ENCODE measurements at places on chromosomes 3 and 15.

DNA sequence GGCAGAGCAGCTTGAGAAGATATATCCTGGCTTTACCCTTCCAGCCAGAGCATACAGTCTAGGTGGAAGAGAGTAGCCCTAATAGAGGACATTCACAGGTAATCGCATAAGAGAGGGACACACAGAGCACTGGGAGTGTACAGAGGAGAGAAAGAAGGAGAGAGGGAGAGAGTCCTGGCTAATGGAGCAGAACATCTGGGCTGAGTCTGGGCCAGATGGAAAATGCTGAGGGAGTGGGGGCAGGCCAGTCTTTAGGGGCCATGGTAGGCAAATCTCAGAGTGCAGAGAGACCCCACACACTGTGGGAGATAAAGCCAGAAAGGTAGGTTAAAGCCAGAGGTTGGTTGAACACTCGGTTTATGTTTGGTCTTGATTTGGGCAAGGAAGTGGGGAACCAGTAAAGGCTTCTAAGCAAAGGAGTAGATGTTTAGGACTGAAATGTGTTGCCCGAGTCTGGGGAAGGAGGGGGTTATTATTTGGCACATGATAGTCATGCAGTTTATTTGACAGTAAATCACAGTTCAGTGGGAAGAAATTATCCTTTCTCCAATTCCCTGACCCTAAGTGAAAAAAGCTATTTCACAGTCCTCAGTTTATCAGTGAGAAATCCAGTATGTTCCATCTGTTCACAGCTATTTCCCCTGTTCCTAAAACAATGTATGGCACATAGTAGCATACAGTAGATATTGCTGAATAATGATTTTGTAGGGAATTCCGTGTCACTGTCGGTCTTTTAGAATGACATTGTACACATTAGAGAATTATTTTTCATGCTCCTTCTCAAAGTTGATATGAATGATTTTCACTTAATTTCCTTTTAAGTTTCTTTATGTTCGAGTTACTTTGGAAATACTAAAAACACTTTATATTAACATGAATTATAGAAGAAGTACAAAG, 45.7 kb downstream of the PDHB start:
- no peak for DNase-seq

DNA sequence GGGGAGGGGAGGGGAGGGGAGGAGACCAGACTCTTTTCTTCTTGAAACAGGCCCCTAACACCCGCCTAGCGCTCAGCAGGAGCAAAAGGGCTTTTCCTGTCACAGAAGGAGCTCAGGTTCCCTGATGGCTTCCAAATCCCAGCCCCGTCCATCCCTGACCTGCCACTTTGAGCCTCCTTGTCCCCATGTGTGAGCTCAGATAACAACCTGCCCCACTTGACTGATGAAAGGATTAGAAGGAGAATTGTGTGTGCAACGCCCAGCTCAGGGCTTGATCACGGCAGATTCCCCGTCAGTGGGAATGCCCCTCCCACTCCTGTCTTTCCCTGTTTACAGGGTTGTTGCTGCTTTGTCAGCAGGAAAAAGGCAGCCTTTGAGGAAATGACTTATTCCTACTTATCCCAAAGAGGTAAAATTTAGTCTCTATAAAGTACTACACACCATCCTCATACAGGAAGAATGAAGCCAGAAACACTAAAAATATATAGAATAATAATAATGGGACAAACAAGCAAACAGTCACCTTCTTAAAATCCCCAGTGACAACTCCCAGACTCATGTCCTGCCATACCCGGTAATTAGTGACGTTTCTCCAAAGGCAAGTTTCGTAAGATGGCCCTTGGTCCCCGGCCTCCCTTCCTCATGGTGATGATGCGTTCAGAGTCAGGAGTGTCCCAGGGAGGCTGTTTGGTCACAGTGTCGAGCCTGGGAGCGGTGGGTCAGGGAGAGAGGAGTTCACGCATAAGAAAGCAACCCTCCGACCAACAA, 6.1 kb upstream of the LRRC15 start:
- no peak for DNase-seq

GRCh38 chr3:176037636-176038035, 1159.6 kb downstream of the TBL1XR1 start:
- no peak for DNase-seq

DNA sequence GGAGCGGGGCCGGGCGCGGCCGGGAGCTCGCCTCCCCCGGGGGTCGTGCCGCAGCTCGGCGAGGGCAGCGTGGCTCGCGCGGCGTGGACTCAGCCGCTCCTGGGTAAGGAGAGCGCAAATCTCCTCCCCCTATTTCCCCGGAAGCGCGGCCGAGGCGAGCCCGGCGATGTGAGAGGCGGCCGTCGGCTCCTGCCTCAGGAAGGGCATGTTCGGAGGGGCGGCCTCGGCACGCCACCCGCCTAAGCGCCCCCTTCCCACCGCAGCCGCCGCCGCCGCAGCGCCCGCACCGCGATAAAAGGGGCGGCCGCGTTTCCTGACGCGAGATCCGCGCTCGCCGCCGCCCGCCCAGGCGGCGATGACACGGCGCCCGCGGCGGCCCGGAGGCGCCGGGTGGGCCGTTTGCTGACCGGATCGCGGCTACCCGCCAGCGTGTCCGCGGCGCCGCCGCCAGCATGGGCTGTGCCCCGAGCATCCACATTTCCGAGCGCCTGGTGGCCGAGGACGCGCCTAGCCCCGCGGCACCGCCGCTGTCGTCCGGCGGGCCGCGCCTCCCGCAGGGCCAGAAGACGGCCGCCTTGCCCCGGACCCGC, at the start of gene PDE8A:
PDE8A (plus strand) TSS at position 146 of the 590 bp plus-strand sequence; CDS start at position 453, 307 bp downstream.
- DNase-seq: no peak

DNA sequence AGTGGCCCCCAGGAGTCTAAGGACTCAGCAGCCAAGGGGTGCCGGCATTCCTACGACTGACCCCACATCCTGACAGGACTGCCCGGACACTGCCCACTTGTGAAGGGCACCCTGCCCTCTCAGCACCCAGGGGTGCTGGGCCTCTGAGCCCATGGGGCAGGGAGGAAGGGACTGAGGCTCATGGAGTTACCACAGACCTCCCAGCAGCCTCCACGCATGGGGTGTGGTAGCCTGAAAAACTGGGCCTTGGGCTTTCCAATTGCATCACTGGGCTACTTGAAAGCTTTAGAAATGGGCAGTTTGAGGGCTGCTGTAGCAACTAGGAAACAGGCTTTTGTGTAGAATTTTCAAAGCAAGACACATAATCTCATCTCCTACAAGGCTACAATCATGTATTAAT, 13.2 kb downstream of the TKT start:
- no peak for DNase-seq

GRCh38 chr15:74269362-74270035, 33.4 kb downstream of the CCDC33 start:
- DNase-seq: no peak

- no peak for DNase-seq
These were observed 410.3 kb downstream of the AGBL1 start for GRCh38 chr15:86489981-86490380.

GRCh38 chr15:67841513-67841762, 1.6 kb upstream of the RNU6-1 start:
- no peak for DNase-seq

DNA sequence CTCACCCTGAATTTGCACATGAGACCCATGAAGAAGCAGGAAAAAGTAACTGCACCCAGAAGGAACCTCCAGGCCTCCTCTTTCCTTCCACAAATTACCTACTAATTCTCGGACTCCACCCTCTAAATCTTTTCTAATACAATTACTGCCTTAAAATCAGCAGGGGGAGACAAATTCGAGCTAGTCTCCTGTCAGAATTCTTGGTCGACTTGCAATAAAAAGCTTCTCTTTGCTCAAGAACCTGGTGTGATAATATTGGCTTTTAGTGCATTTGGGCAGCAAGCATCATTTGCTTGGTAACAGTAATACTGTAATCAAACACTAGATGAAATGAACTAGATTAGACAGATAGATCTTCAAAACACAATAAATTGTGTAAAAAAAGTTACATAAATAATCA, 281.9 kb downstream of the RAP2B start:
- peak; percentile 28 for DNase-seq

DNA sequence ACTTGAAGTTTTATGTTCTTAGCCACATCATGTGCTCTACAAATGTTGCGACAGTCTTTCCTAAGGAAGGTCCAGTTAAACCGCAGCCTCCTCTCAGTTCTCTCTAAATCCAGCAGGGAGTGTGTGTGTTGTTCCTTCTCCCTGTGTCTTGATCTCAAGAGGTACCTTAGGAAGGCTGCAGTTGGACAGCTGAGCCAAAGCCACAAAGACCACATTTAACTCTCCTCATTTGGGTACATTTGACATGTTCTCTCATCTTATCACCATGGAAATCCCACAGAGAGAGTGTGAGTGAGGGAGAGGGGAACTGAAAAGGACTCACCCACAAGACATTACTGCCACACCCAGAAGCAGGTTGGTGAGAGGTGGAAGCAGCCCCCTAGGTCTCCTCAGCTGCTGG, 79.5 kb downstream of the CD200R1L start:
- peak; percentile 77 for DNase-seq

DNA sequence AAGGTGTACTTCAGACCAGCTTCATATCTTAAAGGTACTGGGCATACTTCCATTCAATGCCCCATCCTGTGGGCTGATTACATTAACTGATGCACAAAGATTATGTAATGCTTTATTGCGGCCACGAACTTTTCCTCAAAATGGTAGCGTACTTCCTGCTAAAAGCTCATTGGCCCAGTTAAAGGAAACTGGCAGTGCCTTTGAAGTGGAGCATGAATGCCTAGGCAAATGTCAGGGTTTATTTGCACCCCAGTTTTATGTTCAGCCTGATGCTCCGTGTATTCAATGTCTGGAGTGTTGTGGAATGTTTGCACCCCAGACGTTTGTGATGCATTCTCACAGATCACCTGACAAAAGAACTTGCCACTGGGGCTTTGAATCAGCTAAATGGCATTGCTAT, 3.4 kb downstream of the SKIL start:
- DNase-seq: no peak

GRCh38 chr15:33852094-33852493, 116.2 kb upstream of the CHRM5 start:
- no peak for DNase-seq

GRCh38 chr15:52406601-52407000, 111.0 kb upstream of the MYO5C start:
- DNase-seq: no peak

DNA sequence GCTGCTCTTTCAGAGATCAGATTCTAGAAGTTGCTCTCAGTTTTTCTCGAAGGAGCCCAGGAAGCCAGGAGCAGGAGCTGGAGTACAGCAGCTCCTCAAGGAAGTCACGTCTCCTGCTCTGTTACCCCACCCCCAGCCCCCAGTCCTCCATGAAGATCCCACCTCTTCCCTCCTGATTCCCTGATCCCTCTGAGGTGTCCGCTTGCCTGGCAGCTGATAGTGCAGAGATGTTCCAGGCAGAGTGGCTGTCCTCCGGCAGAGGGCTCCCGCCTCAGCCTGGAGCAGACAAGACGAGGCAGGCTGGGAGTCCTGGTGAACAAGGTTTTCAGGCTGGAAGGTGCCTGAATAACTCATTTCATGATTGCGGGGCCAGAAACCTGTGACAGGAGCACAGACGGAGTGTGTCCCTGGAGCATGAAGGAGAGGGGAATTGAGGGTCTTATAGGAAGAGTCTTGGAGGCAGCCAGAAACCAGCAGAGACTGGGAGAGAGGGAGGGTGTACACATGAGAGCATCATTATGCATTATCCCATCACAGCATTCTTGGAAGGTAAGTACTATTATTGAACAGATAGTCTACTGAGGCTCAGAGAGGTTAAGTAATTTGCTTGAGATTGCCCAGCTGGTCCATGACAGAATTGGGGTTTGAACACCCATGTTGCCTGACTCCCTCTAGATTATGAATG, 1.2 kb downstream of the HRH1 start:
- peak; percentile 58 for DNase-seq

GRCh38 chr3:65948841-65949573, 89.7 kb downstream of the MAGI1 start:
- DNase-seq: no peak

DNA sequence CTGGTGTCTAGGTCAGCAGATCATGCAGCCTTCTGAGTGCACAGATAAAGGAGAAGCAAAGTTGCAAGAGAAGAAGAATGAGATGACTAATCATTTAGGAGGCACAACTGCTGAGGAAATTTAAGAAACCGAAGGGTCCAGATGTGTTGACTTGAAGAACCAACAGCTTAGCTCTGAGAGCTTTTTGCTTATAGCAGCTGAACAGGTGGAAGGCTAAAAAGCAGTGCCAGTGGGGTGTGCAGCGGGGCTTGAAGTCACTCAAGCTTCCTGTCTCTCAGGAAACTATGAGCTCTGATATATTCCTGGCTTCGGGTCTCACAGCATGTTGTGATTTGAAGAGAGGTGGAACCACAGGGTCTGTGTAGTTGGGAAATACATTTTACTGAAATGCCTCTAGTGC, 305.7 kb downstream of the RYR3 start:
- DNase-seq: no peak

- DNase-seq: no peak
These were observed 518.2 kb upstream of the NAALADL2 start for GRCh38 chr3:174340624-174341587.

GRCh38 chr3:46472736-46473135, 8.0 kb upstream of the LTF start:
- DNase-seq: no peak

DNA sequence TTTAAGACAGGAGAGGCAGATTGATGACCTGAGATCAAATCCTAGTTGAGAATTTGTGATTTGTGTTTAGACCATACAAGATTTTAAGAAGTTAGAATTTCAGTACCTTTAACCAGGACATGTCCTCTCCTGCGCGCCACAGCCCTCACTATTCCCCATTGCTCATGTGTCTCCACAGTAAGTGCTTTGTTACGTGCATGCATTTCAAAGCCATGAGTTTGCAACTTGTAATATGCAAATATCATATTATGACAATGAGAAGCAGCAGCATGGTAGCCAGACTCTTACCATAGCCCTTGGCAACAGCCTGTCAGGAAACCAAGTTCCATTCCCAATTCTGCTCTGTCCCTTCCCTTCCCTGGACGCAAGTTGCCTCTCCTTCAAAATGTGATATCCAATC, 73.3 kb upstream of the ATP13A5 start:
- no peak for DNase-seq

GRCh38 chr3:35638980-35639253, 408 bp upstream of the ARPP21 start:
- no peak for DNase-seq

GRCh38 chr3:184680385-184681345, 31.2 kb downstream of the MAGEF1 start:
- no peak for DNase-seq

DNA sequence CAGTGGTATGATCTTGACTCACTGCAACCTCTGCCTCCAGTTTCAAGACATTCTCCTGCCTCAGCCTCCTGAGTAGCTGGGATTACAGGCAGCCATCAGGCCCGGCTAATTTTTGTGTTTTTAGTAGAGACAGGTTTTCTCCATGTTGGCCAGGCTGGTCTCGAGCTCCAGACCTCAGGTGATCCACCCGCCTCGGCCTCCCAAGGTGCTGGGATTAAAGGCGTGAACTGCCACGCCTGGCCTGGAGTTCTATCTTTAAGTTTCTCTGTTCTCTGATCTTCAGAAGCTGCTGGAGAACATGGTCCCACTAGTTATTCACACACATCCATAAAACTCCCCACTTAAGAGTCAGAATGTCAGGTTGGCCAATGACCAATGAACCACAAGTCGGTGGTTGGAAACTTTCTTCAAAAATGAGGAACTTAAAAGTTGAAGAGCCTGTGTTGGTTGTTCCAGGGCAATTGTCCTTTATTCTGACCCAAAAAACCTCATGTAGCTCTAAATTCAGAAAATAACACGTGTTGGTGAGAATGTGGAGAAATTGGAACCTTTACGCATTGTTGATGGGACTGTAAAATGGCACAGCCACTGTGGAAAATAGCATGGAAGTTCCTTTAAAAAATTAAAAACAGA, 55.9 kb upstream of the PIK3CB start:
- peak; percentile 95 for DNase-seq

- no peak for DNase-seq
These were observed 38.6 kb downstream of the SSR3 start for GRCh38 chr3:156516284-156516683.

- DNase-seq: no peak
These were observed 52.8 kb downstream of the OPA1 start for GRCh38 chr3:193645806-193646205.
